CD4-positive, CD25-positive, alpha-beta regulatory T cell (primary cell): ENCODE measurements at places on chromosomes 5 and 9.
A peak's percentile ranks its signal among the peaks of the same experiment; 100 is the strongest.

DNA sequence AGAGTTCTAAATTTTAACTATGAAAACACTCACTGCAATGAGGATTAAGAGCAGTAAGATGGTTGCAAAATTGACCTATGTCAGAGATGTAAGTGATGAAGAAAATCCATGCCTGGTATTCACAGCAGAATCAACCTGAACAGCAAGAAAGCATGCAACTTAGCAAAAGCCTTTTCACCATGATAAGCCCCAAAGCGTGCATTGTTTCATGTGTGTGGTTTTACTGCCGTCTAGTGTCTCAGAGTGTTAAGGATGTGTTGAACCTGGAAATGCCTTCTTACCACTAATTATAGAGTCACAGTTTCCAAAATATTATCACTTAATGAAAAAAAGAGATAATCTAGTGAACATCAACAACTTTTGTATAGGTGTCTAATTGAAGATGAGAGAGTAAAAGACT lies 415.2 kb upstream of the TRPC7 start:
- no peak for DNase-seq

GRCh38 chr9:135156525-135157510 lies 69.3 kb downstream of the OLFM1 start:
- DNase-seq, result no peak

GRCh38 chr5:74465724-74466123 lies 174.8 kb downstream of the ENC1 start:
- no peak for DNase-seq

- DNase-seq, result no peak
Measured at GRCh38 chr5:87845734-87846133, 422.9 kb downstream of the TMEM161B start.

DNA sequence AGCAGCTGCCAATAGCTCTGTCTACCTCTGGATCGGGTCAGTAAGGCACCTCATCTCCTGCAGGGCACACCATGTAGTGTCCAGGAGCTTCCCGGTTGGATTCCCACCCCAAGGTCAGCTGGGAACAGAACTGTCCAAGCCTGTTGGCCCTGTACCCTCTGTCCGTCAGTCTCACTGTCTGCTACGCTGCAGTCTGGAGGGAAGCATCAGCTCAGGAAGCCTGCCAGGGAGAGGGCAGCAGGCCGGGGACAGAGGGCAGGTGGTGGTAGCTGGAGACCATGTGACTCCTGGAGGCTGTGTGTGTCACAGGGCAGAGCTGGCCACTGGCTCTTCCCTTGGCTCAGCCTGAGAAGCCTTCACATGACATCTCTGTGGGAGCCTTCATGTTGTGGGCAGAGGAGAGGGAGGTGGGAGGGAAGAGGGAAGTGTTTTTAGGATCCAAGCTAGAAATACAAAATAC lies 134.5 kb downstream of the SEC61B start:
- DNase-seq, result no peak

- DNase-seq, result no peak
Measured at GRCh38 chr9:136520053-136520540, 25.8 kb downstream of the NOTCH1 start.

DNA sequence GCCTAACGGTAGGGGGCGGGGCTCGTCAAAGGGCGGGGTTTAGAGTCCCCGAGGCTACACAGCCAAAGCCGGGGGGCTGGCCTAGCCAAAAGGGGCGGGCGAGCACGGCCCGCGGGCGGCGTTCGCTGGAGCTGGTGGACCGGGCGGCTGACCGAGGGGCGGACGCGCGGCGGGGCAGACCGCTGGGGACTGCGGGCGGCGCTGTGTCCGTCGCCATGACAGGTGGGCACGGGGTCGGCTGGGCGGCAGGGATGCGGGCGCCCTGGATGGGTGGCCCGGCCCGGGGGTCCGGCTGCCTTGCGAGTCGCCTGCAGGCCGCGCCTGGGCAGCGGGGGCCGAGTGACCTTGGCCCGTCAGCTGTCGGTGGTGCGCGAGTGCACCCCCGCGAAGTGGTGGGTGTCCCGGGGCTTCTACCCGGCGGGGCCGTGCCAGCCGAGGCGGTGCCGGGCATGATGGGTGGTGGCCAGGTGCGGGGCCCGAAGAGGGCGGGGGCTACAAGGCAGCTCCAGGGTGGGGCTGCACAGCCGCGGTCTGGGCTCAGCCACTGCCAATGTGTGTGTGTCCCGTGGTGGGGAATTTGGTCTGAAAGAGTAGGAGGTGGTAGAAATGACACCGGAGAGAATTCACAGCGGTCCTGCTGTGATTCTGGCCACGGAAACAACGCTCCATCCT lies at the start of gene CARD19:
TSS of gene CARD19 (plus strand) at position 87 of the 672 bp plus-strand sequence. CDS start at position 216, 129 bp downstream.
- DNase-seq, result peak; percentile 64

DNA sequence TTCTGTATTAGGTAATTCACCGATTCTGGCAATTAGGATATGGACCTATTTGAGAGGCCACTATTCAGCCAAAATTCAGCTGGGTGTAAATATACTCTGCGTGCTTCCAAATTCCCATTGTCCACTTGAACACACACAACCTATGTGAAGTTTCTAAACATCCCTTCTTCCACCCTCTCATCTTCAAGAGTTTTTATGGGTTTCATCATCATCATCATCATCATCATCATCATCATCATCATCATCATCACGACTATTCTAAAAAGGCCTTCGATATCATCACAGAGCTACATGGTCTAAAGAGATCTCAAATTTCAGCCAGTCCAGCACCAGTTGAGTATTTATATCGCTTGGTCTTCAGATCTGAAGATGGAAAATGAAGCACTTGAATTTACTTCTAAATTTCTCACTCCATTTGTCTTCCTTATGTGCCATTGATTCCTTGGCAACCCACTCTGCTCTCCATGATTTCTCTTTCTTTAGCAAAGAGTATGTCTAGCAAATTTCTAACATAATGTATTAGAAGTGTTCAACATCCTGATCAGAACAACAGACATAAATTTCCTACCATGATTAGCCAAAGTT lies 49.2 kb upstream of the HMHB1 start:
- no peak for DNase-seq

GRCh38 chr9:96476591-96476990 lies 26.6 kb downstream of the HABP4 start:
- no peak for DNase-seq

GRCh38 chr5:36642089-36642488 lies 35.7 kb downstream of the SLC1A3 start:
- DNase-seq, result no peak

DNA sequence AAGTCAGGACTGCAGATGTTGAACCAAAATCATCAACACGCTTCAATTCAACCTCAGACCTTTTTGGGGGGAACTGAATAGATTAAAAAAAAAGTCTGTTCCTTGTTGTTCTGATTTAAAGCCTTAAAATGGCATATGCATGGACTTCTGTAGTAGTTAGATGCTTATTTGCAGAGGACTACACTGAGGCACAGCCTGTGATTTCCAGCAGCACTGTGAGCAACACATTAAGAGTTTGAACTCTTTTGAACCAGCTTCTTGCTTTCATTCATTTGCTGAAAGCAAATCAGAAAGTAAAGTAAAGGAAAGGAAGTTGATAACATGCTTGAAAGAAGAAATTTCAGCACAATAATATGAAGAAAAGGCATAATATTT lies 60.7 kb upstream of the DMAC1 start:
- DNase-seq, result no peak

- DNase-seq, result peak; percentile 32
Measured at GRCh38 chr9:107239474-107239873, 43.6 kb upstream of the RAD23B start.

DNA sequence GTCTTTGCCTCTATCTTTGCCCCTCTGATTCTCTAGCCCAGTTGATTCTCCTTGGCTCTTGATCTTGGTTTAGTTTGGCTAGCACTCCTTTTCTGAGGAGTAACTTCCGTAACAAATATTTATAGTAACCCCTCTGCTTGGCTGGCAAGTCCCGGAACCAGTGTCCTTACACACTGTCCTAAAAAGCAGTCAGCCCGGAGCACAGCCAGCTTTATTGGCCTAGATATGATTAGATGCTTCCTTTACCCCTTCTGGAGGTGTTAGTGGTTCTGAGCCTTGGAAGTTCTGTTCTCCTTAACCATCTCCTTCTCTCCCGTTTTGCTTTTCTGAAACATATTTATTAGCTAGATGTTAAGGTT lies 17.0 kb upstream of the MSMP start:
- no peak for DNase-seq

- DNase-seq, result no peak
Measured at GRCh38 chr9:70679845-70680244, 265.4 kb upstream of the KLF9 start.

DNA sequence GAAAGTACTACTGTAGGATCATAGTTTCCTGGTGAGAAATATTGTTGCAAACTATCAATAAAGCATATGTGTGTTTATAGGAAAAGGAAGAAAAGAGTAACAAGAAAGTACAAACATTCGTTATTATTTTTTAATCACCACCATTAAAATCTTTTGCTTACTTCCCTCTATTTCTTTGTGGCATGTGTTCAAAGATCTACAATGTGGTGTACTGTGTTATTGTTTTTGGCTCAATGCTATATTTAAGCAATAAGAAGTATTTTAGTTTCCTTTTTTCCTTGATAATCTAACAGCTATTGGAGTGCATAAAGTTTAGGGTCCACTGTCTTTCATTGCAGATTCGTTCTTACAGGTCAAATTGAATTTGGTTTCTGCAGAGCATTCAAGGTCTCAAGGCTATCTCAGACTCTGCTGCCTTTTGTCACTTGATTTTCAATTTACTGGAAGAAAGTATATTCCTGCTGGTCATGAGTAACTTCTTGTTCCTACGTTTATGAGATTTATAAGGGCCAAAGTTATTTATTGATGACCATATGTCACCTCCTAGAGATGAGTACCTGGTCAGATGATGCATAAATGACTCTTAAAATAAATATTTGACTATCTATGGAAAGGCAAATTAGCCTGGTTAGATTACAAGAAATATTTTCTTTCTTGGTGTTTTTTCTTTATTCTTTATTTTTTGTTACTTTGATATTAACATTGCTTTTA lies 323.0 kb downstream of the TMEM167A start:
- no peak for DNase-seq

DNA sequence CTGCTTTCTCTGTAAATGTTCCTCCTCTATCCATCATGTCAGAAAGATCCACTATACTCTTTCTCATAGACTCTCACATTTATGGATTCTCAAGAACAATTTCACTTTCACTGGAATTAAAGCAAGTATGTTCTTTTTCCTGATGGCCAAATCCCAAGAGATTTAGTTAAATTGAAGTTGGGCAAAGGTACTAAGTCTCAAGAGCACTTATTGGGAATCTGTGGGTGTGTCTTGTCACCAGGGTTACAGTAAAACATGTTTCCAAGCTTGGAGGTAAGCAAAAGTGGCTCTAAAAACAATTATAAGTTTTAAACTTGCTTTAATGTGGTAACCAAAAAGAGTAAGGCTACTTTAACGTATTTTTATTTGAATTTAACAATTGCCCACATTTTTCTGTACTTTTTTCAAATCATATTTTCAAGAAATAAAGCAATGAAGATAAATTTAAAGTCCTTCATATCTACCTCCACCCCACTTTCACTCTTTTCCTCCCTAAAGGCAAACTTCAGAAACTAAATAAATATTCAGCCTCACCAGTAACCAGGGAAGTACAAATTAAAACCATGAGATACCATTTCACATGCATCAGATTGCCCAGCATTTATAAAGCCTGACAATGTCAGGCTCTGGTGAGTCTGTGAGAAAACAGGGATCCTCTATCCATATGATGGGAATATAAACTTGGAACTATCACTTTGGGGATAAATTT lies 387.4 kb downstream of the CETN3 start:
- no peak for DNase-seq

DNA sequence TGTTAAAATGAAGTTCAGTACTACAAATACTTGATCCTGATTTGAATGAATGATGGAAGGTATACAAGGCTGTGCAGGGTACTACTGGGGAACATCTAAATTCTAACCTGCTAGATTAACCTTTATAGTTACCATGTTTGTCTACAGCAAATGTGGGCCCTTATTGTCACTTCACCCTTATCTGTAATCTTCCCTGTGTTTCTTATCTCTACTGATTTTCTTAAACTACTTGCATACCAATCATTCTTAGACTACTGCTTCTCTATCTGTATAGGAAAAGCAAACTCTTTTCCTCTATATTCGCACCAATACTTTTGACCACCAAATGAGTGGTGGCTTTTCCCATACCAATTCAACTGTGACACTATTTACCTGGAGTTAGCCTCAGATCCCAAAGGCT lies 210.7 kb downstream of the HINT1 start:
- DNase-seq, result no peak

- no peak for DNase-seq
Measured at GRCh38 chr5:51987669-51988209, 604.5 kb downstream of the ISL1 start.

GRCh38 chr9:33142535-33142934 lies 24.6 kb downstream of the B4GALT1 start:
- no peak for DNase-seq

DNA sequence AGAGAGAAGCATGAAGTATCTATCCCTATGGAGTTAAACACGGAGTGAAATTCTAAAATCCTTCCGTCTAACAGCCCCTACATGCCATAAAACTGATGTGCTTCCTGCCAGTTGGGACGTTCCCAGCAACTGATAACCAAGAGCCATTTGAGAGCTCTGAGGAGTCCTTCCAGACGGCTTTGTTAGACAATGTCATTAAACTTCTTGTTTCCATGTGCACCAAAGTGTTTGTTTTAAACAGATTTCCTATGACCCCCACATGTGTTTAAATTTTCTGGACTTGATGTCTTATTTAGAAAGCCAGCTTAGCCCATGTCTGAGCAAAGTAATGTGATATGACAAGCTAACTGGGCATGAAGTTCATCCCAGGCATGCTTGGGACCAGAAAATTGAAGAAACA lies 57.2 kb upstream of the LPAR1 start:
- no peak for DNase-seq

DNA sequence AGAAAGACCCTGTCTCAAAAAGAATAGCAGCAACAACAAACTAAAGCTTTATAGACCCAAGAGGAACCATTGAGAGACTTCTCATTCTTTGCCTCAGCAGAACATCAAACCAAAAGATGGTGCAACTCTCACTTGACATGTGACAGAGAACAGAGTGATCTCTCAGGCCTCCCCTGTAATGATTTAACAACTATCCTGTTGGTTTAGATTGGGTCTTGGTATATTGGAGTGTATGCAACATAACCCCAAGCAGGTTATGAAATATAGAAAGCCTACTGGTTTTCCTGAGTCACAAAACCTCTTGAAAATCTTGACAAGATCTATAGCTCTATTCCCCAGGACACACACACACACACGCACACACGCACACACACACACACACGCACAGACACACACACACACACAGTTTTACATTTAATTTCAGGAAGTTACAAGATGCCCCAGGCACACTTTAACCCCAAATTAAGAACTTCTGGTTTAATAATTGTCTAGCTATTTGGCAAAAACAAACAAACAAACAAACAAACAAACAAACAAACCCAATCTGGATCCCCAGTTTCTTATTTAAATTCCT lies 6.5 kb upstream of the FGF1 start:
- no peak for DNase-seq
